ENCODE measurements at places on chromosomes 5 and 9. TPM values are rescaled to one million over a fixed set of nuclear protein-coding genes. Genes with fewer than 3 reads are reported as not detected.

GRCh38 chr5:72188166-72188565 lies 80.9 kb downstream of the MAP1B start:
- no peak for DNase-seq

DNA sequence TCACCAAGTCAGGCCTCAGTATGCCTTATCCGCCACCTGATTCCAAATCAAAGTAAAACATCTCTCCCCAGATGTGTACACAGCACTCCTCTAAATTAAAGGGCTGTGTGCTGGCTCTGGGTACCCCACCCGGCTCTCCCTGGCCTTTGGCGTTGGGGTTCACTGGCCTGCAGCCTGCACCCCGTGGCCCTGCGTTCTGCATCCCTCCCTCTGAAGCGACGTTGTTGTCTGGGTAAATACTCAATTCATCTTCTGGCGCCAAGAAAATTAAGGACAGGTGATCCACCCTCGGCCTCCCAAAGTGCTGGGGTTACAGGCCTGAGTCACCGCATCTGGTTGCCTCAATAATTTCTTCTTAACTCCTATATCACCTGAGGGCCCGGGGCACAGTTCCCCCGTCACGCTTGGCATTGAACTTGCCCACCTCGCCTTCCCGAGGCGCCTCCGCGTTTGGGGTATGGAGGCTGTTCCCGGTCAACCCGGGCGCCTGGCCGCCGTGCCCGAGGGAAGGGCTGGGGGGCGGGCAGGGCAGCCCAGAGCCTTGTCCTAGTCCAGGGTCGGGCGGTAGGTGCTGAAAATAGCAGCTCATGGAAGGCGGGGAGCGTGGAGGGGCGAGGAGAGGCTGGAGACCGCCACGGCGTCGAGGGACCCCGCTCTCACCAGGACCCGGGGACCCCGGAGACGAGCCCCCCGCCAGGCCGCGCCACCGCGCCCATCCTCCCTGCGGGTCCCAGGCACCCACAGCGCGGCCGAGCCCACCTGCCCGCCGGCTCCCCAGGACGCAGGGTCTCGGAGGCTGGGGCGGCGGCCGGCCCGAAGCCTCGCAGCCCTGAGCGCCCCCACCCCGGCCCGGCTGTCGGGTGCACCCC lies 531 bp downstream of the ABO start:
- DNase-seq: no peak

DNA sequence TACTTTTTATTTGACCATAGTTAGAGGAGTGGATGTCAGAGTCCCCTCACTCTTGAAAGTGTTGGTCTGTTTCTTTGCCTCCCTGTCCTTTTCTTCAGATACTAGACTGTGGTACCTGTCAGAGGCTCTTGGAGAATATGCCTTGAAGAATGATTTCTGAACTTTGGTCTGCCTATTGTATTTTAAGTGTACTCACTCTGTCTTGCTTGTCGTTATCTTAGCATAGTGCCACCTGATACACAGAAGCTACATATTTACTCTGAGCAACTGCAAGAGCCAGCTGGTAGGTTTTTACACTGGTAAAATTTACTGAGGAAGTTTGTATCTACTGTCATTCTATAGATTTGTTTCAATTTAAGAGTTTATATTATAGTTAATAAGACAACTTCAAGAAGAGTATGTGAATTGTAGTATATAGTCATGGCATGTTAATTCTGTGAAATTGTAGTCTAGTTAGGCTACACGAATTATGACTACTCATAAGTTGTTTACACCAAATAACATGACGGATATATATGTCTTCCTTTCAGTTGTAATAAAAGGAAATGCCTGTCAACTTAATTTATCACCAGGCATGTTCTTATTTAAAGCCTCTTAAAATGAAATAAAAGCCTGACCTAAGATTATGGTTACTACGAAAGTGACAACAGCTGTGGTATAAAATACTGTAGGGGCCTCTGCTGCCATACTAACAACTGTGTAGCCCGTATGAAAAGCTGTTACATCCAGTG lies 201.7 kb downstream of the KDM4C start:
- no peak for DNase-seq

GRCh38 chr9:38431116-38431515 lies 6.9 kb upstream of the IGFBPL1 start:
- DNase-seq: no peak

MAMDC2 gene
- not detected for total RNA-seq

Data from PC-3 (cell line).